ENCODE measurements at places on chromosomes 5 and 9.

DNA sequence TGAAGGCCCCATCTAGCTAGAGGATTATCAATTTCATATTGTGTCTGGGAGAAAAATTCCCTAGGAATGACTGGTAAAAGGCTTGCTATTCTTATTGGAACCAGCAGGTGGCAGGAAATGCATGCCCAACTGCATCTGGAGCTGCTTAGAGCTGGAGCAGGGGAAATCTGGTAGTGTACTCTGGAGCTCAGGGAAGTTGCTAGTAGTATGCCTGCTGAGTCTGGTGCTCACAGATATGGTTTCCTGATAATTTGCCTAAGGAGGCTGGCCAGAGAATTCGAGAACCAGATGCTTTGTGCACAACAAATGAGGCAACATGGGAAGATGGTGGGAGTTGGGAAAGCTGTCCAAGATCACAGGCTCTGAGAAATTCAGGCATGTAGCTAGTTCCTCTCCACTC, 53.7 kb downstream of the G3BP1 start:
- DNase-seq: peak; percentile 70

DNA sequence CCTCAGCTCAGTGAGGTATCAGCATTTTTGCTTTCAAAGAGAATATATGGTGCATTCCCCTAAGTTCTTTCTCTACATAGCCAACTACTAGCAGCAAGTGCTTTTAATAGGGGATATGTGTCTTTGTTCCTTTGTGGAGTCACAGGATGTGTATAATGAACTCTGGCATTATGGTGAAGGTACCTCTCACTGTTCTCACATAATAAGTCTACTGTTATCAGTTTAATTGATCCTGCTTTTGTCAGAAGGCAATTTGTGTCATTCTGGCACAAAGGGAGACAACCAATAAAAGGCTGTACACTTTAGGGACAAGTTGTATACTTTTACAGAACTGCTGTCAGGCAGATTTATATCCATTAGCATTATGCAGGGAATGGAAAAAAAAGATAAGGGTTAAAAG, 531.4 kb upstream of the RIOK2 start:
- DNase-seq: no peak

- peak; percentile 23 for DNase-seq
Observed at GRCh38 chr5:104800440-104801048, 1238.0 kb upstream of the NUDT12 start.

GRCh38 chr9:29213417-29214153, 1640.3 kb upstream of the C9orf72 start:
- DNase-seq: peak; percentile 82

DNA sequence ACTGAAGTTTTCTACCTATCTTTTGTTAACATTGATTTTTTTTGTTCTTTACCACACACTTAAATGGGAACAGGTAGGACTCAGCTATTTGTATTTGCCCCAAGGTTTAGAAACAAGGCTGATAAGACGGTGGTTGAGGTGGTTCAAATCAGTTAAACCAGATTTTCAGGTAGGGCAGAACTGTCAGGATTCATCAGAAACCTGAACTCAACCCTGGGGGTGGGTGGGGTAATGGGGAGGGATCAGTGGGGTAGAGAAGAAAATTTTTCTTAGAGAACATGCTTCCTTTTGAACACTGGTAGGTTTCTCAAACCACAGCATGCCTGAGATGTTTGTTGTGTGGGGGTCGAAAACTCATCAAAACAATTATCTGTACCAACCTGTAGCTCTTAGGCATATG, 113.0 kb downstream of the BASP1 start:
- no peak for DNase-seq

GRCh38 chr9:96242811-96243210, 59.2 kb downstream of the HSD17B3 start:
- no peak for DNase-seq

GRCh38 chr9:17005056-17005823, 129.6 kb upstream of the CNTLN start:
- DNase-seq: peak; percentile 70

All from NCI-H1417 (cell line).